Right cardiac atrium (tissue), 5 donors: ENCODE measurements at places on chromosomes 13 and 19. TPM values are rescaled to one million over a fixed set of nuclear protein-coding genes. Genes with fewer than 3 reads are reported as not detected.

Gene MYADM
- 110 TPM for polyA plus RNA-seq

Gene FFAR1
- not detected for polyA plus RNA-seq

Gene ZNF793
- 4.4 TPM for polyA plus RNA-seq

Gene TICAM1
- 5.3 TPM for polyA plus RNA-seq

Gene YJEFN3
- polyA plus RNA-seq, result 2.9 TPM
